ENCODE measurements at places on chromosomes 12 and 14.
A peak's percentile ranks its signal among the peaks of the same experiment; 100 is the strongest.

GRCh38 chr14:30608533-30609006, 13.5 kb upstream of the SCFD1 start:
- peak overlapping the region; percentile 49 for H3K27ac ChIP-seq
- H3K4me3 ChIP-seq, result no peak overlapping the region
- H3K27me3 ChIP-seq, result no peaks in the 10 kb centered on the region
- peaks cover 20% of the 10 kb centered on the region for H3K4me1 ChIP-seq
- no peak for DNase-seq

DNA sequence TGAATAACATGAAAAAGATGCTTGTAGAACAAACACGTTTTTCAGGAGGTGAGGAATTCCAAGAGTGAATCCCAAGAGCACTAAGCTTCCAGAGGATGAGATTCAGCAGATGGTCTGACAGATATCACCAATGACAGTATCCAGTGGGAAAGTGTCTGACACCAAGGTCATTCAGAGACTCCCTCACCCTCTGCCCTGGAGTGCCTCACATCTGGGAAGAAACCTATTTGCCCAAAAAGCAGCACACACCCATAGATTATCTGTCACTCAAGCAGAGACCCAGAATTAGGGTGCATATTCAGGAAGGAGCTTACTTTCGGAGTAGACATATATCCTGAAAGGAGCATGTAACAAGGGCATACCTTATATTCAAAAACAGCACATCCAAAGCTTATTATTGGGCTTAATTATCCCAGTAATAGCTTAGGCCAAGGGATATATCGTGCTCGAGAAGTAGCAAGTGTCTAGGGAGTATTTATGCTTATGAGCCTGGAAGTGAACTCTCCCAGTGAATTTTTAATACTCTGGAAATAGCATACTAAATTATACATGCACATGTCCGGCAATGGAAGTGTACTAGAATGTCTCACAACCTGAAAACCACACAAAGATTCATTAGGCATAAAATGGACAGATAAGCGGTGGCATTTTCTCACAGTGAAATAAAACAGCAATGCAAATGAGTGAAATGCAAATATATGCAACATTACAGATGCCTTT, 998.1 kb upstream of the TMEM132C start:
- H3K27ac ChIP-seq, result no peak overlapping the region
- no peak overlapping the region for H3K4me3 ChIP-seq
- H3K4me1 ChIP-seq, result no peaks in the 10 kb centered on the region
- peaks cover 5% of the 10 kb centered on the region for H3K27me3 ChIP-seq
- H3K36me3 ChIP-seq, result no peaks in the 10 kb centered on the region

GRCh38 chr14:100012478-100013327, 52.5 kb upstream of the EVL start:
- peaks cover 62% of the 10 kb centered on the region for H3K4me1 ChIP-seq
- H3K27ac ChIP-seq, result peak overlapping the region; percentile 77
- no peaks in the 10 kb centered on the region for H3K27me3 ChIP-seq
- H3K4me3 ChIP-seq, result no peak overlapping the region

GRCh38 chr14:99562856-99563748, 40.9 kb downstream of the CCDC85C start:
- peak overlapping the region; percentile 22 for H3K4me3 ChIP-seq
- DNase-seq, result peak; percentile 66
- peaks cover 2% of the 10 kb centered on the region for H3K36me3 ChIP-seq
- peak overlapping the region; percentile 71 for H3K27ac ChIP-seq

DNA sequence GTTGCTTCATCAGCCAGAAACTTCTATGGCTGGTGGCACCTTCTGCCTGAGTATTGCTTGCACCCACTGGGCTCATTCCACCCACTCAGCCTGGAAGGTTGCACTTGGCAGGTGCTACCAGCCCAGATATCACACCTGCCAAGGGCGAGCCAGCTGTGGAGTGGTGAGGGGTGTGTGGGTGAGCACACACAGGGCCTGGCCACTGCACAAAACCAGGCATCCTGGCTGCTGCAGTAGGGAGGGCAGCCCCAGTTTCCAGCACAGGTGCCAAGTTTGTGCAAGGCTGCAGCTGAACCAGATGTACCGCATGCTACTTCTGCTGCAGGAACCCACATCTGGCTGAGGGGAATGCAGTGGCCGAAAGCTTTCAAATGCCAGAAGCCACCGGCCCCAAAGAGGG, 1147.8 kb downstream of the FSCB start:
- DNase-seq, result no peak
- no peaks in the 10 kb centered on the region for H3K27me3 ChIP-seq
- H3K4me3 ChIP-seq, result no peak overlapping the region
- H3K27ac ChIP-seq, result no peak overlapping the region
- peaks cover 16% of the 10 kb centered on the region for H3K4me1 ChIP-seq

DNA sequence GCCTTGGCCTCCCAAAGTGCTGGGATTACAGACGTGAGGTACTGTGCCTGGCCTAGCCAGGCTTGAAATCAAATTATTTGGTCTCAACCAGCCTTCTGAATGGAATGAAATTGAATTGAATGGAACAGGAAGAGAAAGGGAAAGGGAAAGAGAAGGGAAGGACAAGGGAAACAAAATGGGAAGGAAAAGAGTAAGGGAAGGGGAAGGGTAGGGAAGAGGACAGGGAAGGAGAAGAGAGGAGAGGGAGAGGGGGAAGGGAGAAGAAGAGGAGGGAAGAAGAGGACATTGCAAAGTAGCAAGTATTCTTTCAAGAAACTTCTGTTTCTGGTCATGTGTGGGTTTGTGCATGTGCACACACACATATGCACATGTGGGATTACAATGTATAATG, 97.8 kb downstream of the ITPR2 start:
- no peak overlapping the region for H3K4me3 ChIP-seq
- no peak for DNase-seq
- peaks cover 15% of the 10 kb centered on the region for H3K4me1 ChIP-seq
- peaks cover 16% of the 10 kb centered on the region for H3K36me3 ChIP-seq
- H3K27ac ChIP-seq, result no peak overlapping the region
- H3K27me3 ChIP-seq, result no peaks in the 10 kb centered on the region

DNA sequence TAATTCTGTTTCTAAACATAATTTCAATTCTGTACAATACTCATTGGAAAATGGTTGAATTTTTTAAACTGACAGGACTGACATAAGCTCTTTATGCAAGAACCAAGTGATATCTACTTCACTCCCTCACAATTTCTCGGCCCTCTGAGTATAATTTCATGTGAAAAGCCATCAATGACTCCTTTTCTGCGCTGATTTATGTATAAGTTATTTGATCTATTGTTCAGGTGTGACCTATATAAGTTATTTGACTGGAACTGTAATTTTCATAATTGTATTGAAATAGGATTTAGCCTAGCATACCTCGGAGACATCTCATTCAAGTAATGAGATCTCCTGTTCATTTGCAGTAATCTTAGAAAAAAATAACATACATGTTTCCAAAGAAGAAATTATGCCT, 184.4 kb downstream of the SYT1 start:
- peaks cover 3% of the 10 kb centered on the region for H3K4me1 ChIP-seq
- no peak overlapping the region for H3K27ac ChIP-seq
- DNase-seq, result no peak

DNA sequence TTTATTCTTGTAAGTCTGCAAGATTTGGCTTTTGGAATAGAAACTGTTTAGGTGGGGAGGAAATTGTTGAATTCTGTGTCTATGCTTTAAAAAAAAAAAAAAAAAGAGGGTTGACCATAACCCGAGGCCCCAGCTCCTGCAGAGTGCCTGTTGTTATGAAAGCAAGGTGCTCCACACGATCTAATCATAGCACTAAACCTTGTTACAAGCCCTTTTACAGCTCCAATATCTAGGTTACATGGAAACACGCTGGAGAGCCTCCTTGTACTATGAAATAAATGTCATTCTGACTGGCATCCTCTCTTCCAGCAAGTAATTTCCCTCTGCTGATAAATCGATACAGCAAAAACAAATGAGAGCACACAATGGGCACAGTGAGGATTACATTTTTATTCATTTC, 303.1 kb upstream of the SOX5 start:
- H3K4me1 ChIP-seq, result peaks cover 14% of the 10 kb centered on the region
- H3K4me3 ChIP-seq, result no peak overlapping the region
- H3K27me3 ChIP-seq, result no peaks in the 10 kb centered on the region
- H3K36me3 ChIP-seq, result no peaks in the 10 kb centered on the region

GRCh38 chr12:28872654-28873268, 276.3 kb upstream of the FAR2 start:
- no peaks in the 10 kb centered on the region for H3K27me3 ChIP-seq
- H3K27ac ChIP-seq, result no peak overlapping the region
- no peak for DNase-seq
- no peaks in the 10 kb centered on the region for H3K36me3 ChIP-seq
- H3K4me1 ChIP-seq, result peaks cover 25% of the 10 kb centered on the region

DNA sequence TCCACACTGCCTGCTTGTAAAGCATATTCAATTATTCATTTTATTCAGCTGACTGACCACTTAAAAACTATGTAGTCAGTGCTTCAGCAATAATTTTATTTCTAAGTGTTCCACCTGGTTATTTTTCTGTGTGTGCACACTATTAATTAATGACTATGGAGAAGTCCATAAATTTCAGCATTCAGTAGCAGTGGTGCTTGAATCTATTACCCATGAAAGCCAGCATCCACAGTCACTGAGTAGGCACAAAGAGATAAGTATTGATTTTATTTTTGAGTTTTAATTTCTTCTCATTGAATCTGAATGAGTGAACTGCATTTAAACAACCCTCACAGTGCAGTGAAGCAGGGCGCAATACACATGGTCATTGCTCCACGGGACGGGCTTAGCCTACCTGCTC, 643.1 kb downstream of the GALC start:
- H3K4me1 ChIP-seq, result no peaks in the 10 kb centered on the region
- no peaks in the 10 kb centered on the region for H3K27me3 ChIP-seq
- H3K4me3 ChIP-seq, result no peak overlapping the region
- no peaks in the 10 kb centered on the region for H3K36me3 ChIP-seq

All from mesothelial cell of epicardium (in vitro differentiated cells).